ENCODE measurements at places on chromosomes 12 and 14. TPM values are rescaled to one million over a fixed set of nuclear protein-coding genes. Genes with fewer than 3 reads are reported as not detected.
A peak's percentile ranks its signal among the peaks of the same experiment; 100 is the strongest.

DNA sequence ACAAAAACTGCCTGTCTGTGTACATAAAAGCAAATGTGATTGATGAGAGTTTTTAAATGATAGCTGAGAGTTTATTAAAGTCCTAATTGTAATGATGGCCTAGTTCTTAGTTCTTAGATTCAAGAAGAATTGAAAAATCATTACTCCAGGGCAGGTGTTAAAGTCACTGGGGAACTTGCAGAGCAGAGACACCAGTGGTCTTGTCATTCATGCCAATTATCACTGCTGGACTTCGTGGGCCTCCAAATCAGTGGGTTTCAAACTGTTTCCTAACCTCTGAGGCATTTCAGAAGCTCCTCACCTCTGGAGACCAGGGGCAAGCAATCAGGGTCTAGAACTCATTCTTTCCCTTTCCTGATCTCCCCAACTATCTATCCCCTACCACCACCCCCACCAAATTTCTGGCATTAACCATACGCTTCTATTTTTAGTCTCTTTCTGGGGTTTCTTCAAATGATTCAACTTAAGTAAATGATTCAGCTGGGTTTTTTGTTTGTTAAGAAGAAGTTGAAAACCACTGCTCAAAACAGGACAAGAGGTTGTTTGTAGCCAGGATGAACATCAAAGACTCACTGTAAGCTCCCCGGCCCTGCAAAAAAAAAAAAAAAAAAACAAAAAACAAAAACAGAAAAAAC is 80.1 kb downstream of the CEP83 start:
- DNase-seq: no peak

DNA sequence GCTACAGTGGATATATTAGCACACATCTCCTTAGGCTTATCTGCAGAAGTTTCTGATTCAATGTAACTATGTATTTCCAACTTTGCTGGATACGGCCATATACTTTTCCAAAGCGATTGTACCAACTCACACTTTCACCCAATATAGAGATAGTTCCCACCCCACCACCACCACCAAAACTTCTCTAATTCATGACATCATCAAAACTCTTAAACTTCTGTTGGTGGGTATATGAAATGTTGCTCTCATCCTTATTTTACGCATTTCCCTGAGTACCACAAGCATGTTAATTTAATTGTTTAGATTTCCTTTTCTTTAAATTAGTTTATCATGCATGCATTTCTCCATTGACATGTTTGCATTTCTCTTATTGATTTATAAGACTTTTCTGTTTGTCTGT is 95.6 kb downstream of the PRKD1 start:
- no peak for DNase-seq

DNA sequence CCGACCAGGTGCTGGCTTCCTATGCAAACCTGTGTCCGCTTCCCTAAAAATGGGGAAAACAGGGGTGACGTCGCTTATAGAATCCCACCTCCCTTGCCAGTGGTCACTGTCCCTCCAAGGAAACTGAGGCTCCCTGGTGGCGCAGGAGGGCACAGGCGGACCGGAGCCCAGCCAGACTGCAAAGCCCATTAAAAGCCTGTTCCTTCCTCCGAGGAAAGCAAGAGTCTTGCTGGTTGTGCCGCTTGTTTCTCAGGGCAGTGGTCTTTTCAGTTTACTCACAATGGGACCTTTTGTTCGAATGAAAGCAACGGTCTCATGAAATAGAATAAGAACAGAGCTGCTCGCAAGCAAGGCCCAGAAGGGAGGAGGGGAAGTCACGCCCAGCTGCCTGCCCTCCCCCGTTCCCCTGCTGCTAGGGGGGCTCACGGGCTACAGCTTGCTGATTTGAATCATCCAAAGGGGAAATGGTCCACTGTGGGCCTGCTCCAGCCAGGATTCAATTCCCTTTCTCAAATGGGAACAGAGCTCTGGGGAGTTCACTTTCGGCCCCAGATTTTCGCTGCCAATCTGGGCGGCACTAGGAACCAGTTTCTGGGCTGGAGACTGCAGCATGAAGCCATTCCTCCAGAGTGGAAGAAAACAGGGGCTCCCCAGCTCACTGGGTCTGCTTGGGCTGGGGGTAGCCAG is 4.6 kb upstream of the SELPLG start:
- peak; percentile 22 for DNase-seq

- no peak for DNase-seq
These were observed 321.1 kb downstream of the EGLN3 start for GRCh38 chr14:33629792-33630191.

- peak; percentile 68 for DNase-seq
These were observed 132.6 kb upstream of the PLEKHG7 start for GRCh38 chr12:92570056-92570753.

- DNase-seq: no peak
These were observed 11.6 kb downstream of the RASSF8 start for GRCh38 chr12:25970082-25970481.

Gene ACADS
- 7.1 TPM for total RNA-seq

Gene BORCS5
- total RNA-seq: 7.8 TPM

Gene B4GALNT3
- total RNA-seq: 0.10 TPM

- DNase-seq: no peak
These were observed 1.4 kb downstream of the PCNX4 start for GRCh38 chr14:60093080-60093479.

- DNase-seq: no peak
These were observed 53.9 kb downstream of the TMX1 start for GRCh38 chr14:51293912-51294389.

DNA sequence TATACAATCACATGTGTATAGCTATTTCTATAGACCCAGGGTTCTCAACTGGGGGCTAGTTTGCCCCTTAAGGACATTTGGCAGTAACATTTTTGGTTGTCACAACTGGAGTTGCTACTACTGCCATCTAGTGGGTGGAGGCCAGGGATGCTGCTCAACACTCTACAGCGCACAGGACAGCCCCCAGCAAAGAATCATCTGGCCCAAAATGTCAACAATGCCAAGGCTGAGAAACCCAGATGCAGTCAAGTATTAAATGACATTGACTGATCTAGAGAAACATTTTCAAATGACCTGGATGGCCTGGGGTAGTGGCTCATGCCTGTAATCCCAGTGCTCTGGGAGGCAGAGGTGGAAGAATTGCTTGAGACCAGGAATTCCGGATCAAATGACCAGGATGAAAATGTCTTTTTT is 5.8 kb downstream of the WSB2 start:
- peak; percentile 55 for DNase-seq

Gene KCNH3
- total RNA-seq: 0.24 TPM

GRCh38 chr14:96162741-96163140 is 41.9 kb upstream of the BDKRB2 start:
- peak; percentile 94 for DNase-seq

- DNase-seq: peak; percentile 23
These were observed 47.8 kb downstream of the SLC25A21 start for GRCh38 chr14:37124614-37125013.

Gene RDH16
- total RNA-seq: 0.29 TPM

All from RPMI7951 (cell line).